ENCODE measurements at places on chromosomes 2 and 18.

DNA sequence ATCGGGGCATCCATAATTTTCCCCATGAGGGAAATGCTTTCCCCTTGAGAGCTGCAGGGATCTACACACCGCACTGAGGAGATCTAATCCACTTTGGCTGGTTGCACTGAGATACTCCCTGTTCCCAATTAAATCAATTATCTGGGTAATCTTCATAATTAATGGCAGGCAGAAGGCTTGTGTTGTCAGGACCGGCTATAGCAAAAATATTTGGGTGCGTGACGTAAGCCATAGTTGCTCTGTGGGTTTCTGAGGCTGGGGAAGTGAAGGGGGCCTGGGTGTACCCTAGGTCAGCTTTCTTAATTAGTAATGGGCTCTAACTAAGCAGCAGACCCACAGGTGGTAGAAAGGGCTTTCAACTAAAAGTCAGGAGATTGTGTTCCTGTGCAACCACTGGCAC lies 62.8 kb upstream of the UPP2 start:
- H3K27me3 ChIP-seq, result peaks cover 7% of the 10 kb centered on the region
- no peak for DNase-seq
- H3K27ac ChIP-seq, result no peak overlapping the region
- H3K4me3 ChIP-seq, result no peak overlapping the region
- no peaks in the 10 kb centered on the region for H3K4me1 ChIP-seq
- no peaks in the 10 kb centered on the region for H3K36me3 ChIP-seq

- H3K4me1 ChIP-seq, result no peaks in the 10 kb centered on the region
- H3K36me3 ChIP-seq, result peaks cover 4% of the 10 kb centered on the region
- DNase-seq, result no peak
- H3K27ac ChIP-seq, result no peak overlapping the region
Measured at GRCh38 chr2:42252464-42252863, 83.3 kb downstream of the EML4 start.

DNA sequence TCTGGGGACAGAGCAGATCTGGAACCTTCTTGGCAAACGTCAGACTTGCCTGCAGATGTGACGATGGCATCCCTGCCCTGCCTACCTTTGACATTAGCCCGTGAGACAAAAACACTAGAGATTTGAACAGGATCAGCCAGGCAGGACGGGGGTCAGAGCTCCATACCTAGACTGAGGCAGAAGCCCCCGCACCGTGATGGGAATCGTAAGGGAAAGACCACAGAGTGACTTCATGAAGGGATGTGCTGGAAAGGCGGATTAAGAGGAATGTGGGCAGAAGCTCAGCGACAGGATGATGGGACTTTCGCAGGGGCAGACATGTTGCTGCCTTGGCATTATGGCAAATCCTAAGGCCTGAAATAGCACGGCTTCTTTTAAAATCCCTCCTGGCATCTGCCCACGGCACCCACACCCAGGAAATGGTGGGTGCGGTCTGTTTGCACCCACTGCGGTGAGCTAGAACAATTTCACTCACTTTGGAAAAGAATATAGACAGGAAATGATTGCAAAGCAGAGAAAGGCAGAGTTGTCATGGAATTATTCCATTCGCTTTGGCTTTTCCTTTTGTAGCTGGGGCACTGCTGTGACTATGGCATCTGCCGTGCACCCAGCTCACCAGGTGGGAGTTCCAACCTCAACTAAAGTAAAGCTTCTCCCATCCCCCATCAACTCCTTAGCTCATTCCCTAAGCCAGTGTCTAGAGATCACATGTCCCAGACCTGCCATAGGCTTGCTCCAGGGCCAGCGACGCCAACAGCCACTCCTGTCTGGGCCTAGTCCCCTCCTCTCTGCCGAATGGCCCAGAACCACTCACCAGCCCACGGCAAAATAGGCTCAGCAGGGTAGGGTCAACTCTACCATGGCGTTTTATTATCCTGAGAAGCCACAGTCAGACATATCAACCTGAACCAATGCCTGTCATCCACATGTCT lies 112.7 kb upstream of the NPAS2 start:
- H3K27ac ChIP-seq, result no peak overlapping the region
- no peaks in the 10 kb centered on the region for H3K4me1 ChIP-seq
- no peaks in the 10 kb centered on the region for H3K36me3 ChIP-seq

GRCh38 chr2:136444323-136444722 lies 321.0 kb upstream of the THSD7B start:
- H3K4me3 ChIP-seq, result no peak overlapping the region
- H3K36me3 ChIP-seq, result no peaks in the 10 kb centered on the region
- no peaks in the 10 kb centered on the region for H3K27me3 ChIP-seq
- no peak for DNase-seq
- H3K27ac ChIP-seq, result no peak overlapping the region

Data from IMR-90 (cell line).